ENCODE measurements at places on chromosomes 11 and 22.

DNA sequence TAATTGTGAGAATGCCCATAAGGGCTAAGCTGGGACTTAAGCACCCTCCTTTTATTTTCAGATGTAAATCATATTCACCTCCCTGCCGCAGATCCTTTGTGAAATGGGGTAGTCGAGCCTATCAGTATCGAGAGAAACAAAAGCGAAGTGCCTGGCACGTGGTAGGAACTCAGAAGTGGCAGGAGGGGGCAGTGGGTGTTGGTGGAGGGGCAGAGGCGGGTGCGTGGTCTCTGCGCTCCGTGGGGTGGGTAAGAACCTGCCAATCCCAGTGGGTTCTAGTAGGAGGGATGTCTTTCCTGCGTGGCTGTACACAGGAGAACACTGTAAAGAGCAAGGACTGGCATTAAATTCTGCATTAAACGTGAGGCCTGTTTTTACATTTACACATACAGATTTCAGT, 21.8 kb upstream of the PARVB start:
- DNase-seq: no peak

- DNase-seq: no peak
These were observed 137.4 kb downstream of the EHF start for GRCh38 chr11:34758262-34758661.

DNA sequence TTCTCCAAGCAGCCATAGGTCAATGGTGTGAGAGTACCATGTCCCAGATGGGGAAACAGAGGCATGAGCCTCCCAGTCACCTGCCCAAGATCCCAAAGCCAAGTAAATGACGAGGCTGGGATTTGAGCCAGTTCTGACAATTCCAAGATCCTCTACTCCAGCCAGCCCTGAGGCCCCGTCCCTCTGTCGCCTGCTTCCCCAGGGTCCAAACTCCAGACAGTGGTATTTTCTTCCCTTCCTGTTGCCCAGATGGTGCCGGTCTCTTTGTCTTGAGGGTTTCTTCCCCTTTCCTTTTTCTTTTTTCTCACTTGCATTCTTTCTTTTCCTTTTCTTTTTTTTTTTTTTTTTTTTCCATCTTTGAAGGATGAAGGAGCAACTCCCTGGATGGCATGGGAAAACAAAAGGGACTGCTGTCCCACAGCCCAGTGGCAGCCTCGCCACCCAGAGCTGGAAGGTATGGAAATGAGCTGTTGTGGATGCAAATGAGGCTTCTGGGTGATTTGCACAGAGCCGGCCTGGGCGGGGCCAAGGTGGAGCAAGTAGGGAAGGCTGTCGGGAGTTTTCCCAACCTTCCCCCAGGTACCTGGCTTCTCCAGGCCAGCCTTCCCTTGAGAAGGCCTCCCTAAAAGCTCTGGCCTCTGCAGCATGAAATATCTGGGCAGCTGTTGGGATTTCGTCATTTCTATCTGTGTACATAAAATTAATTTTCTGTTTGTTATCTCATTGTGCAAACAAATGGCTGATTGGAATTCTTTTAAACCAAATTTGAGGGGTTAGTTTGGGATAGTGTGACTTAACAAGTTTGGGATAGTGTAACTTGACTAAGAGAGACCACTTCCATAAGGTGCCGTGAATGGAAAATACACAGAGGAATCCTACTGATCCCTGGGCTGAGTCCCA, 146.8 kb downstream of the MN1 start:
- DNase-seq: no peak

DNA sequence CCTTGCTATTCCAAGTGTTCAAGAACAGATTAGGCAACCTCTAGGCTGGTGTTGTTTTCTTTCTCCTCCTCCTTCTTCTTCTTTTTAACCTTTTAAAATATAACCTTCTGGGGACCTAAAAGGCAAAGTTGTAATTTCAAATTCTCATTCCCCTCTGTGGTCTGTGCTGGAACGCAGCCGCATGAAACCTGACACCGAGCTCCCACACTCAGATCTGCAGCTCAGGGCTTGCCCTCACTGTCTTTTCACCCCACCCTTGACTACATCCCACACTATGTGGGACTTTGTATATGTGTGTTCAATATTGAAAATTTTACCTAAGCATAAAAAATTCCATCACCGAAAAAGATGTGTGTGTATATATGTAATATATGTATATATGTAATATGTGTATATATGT, 62.0 kb upstream of the ARHGAP42 start:
- DNase-seq: no peak

GRCh38 chr11:21412652-21413383, 743.4 kb downstream of the NELL1 start:
- no peak for DNase-seq

GRCh38 chr22:38704654-38705234, 1.0 kb upstream of the GTPBP1 start:
- DNase-seq: no peak

- DNase-seq: no peak
These were observed 600 bp upstream of the ESAM start for GRCh38 chr11:124762624-124763155.

DNA sequence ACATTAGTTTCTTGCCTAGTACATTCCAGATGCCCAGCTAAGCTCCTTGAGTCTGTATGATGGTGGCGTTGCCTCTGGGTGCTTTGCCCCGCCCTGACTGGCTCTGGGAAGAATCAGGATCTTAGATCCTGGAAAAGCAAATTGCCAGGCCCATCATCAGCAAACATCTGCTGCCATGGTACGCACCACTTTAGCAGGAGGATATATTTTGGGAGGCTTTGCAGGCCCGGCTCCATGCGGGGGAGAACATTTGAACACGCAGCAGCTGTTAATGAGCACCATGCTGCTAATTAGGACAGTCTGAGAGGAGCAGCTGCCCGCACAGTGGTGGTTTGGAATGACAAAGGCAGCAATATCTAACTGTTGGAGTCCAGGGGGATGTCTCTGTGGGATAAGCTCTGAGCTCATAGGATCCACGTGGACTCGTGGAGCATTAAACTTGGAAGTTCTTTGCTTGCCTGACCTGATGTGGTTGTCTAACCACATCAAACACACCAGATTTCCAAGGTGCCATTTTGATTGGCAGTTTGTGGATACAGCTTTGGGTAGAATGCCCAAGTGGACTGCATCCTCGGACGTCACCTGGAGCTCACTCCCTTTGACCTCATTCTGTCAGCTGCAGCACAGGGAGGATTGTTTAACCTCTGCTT, 217.0 kb upstream of the ZBED5 start:
- DNase-seq: no peak

DNA sequence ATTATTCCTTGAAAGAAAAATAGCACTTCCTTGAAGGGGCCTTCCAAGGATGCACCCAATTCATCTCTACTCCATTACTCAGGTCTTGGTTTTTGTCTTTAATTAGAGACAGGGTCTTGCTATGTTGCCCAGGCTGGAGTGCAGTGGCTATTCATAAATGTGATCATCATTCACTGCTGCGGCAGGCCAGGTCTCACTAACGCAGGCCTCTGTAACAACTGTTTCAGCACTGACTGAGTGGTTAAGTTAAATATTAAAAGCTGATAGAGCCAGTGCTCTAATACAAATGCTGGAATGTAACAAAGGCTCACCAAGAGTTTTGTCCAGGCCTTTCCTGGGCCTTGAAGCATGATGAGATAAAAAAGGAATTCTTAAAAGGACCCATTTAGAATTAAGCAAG, 61.4 kb upstream of the GNAZ start:
- no peak for DNase-seq

DNA sequence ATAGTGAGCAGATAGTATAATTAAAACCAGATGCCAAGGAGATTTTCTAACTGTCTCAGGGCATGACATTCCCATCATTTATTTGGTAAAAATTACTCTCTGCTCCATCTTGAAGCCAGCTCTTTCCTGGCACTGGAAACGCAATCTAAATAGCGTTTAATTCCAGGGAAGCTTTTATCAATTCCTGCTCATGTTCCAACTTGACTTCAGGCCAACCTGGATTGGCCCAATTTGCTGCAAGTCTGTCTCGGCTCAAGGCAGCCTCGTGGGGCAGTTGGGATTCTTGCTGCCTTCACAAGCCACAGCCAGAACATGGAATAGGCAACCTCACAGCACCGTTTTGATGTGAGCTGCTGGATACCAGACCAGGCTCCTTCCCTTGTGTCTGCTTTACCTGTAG, 1255.9 kb downstream of the TBC1D22A start:
- no peak for DNase-seq

GRCh38 chr11:50181334-50181733, 148.7 kb downstream of the OR4C45 start:
- DNase-seq: no peak

DNA sequence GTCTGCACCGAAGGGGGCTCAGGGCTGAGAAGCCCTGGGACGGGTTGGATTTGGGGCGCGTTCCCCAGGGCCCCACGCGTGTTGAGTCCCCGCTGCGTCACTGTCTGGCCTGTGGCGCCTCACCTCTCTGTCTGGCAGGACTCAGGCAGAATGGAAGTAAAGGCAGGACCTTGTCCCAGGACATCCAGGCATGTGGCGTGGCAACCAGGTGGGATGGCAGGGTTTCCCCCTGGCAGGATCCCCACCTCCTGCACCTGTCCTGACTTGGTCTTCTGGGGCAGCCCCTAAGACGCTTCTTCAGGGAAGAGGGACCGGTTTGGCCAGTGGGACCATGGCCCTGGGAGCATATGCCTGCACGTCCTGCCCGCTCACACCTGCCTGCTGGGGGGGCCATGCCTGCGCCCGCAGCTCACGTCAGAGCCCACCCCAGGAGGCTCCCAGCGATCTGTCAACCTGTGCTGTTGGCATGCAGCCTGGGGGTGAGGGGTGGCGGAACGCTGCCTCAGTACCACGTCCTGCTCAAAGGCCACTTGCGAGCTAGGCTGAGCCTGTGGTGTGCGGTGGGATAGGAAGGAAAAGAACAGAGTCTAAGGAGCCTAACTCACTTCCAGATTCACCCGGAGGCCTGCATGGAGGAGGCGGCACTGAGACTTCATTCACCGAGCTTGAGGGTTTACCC, 72.7 kb downstream of the KCNQ1 start:
- no peak for DNase-seq

DNA sequence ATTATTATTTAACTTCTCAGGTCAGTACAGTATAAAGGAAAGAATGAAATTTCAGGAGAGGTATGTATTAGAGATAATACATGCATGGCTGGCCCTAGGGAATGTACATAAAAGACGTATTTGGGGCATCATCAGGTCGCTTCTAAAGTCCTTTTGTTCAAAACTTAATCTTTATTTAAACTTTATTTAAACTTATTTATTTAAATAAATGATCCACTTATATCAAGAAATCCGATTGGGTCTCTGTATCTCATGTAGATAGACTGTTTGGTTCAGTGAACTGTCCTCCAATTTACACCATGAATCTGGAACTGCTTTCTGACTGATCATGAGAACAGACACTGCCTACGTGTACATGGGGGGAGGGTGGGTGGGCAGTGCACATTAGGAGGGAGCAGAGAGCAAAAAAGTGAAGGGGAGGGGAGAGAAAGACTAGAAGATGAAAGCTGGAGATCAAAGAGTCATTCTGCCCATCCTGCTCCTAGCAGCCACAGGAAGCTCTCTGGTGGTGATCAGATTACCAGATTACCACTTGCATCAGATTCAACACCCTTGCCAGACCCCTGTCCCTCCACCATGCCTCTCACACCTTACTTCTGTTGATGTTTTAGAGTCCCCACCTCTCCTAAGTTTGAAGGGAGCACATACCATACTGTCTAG, 92.1 kb upstream of the MTMR2 start:
- DNase-seq: peak; percentile 68

DNA sequence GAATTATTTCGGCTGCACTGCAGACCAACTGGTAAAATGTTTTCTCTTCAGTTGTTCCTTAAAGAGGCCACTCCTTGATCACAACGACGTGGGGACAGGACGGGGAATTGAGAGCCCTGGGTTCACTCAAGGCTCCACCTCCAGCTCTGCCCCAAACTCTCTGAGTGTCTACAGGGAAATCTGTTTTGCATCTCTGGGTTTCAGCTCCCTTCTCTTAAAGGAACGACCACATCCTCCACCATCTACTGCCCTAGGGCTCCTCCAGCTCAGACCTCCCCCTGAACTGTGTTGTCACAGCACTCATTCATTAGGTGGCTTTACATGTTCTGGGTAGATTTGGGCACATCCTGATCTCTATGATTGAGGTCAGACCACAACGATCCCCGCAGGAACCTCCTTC, 5.1 kb upstream of the PPFIA1 start:
- DNase-seq: no peak

- DNase-seq: no peak
These were observed 9.3 kb upstream of the PDGFB start for GRCh38 chr22:39254122-39254521.

DNA sequence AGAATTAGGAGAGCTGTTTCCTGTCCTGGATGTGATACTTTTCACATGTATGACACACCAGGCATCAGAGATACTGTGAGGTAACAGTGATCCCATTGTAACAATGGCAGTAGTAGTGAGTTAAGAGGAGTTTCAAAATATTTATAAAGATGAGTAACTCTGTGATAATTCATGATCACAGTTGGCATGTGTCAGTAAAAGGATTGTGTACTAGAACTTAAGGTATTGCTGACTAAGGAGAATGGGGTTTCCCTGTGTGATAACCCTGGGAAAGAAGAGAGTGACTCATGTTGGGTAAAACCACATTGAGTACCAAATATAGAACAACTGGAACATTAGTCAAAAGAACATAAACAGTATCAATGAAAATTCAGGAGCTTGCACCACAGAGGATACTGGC, 22.9 kb upstream of the SLC5A1 start:
- DNase-seq: no peak

GRCh38 chr22:37967637-37968451, 14.3 kb downstream of the POLR2F start:
- DNase-seq: no peak

- no peak for DNase-seq
These were observed 80.9 kb downstream of the TIMP3 start for GRCh38 chr22:32882360-32882755.

- DNase-seq: no peak
These were observed 49.7 kb downstream of the CYTH4 start for GRCh38 chr22:37331856-37332536.

GRCh38 chr22:17191163-17191784, 28.0 kb downstream of the ADA2 start:
- DNase-seq: no peak

DNA sequence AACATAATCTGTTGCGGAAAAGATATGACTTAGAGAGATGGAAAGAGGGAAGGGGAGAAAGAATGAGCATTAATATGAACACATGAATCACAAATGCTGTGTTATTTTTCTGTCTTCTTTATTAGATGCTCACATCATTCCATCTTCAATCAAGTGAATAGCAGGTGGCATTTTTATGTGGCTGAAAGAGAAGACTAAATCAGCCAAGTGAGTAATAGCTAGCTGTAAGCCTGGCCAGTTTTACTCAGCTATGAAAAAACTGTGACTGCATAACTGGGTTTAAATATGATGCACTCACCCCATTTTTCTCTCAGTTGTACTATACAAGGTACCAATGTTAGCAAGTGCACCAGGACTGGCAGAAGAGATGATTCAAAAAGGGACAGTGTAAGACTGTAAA, 571.1 kb downstream of the JRKL start:
- DNase-seq: no peak

DNA sequence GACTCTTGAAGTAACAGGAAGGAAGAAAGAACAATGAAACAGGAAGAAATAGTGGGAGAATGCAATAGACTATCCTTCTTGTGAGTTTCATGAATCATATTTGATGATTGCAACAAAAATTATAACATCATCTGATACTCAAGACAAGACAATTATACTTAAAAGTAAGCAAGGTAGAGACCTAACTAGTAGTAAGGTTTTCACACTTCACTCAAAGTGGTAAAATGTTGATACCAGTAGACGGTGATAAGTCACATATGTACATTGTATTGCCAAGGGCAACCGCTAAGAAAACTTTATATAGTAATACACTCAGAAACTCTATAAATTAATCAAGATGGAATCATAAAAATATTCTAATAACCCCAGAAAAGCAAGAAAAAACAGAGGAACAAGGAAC, 107.8 kb downstream of the CYP2R1 start:
- no peak for DNase-seq

- no peak for DNase-seq
These were observed 1280.8 kb downstream of the BRD1 start for GRCh38 chr22:48546653-48547424.

All from T-helper 1 cell (primary cell).